ENCODE measurements at places on chromosomes 5 and 9.

GRCh38 chr5:59640411-59640810 lies 253.1 kb downstream of the PDE4D start:
- no peak overlapping the region for H3K4me3 ChIP-seq
- H3K27me3 ChIP-seq: no peaks in the 10 kb centered on the region
- no peaks in the 10 kb centered on the region for H3K4me1 ChIP-seq

DNA sequence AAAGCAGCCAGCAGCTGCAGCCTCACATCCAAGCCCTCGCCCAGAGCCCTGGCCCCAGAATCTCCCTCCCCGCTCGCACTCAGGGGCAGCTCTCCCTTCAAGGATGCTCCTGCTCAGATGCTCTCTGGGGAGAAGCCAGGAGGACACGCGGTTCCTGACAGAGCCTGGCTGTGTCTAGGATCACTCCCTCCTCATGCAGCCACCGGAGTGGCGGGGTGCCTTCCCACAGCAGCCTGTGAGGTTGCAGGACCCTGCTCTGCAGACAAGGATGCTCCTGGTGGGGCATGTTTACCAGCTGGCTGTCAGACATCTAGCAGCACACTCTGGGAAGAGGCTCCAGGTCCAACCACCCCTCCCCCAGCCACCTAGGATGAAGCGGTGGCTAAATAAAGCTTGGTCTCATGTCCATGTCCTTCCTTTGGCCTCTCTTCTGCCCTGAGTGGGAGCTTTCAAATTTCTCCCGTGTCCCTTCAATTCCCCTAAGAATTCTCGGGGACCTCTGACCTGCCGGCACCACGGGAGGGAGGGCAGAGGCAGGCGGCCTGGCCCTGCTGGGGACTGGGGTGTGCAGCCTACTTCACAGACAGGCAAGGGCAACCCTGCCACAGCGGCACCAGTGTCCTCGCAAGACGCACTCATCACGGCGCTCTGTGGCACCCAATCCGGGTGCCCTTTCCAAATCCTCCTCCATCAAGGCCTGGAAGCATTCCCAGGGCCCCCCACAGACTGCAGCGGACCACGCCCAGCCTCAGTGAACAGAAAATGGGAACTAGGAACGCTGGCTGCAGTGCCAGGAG lies 88.3 kb upstream of the SARDH start:
- H3K27me3 ChIP-seq: no peaks in the 10 kb centered on the region
- H3K27ac ChIP-seq: no peak overlapping the region
- H3K36me3 ChIP-seq: no peaks in the 10 kb centered on the region
- no peak for DNase-seq
- no peaks in the 10 kb centered on the region for H3K4me1 ChIP-seq

- no peak overlapping the region for H3K4me3 ChIP-seq
- no peak for DNase-seq
- H3K4me1 ChIP-seq: no peaks in the 10 kb centered on the region
- no peaks in the 10 kb centered on the region for H3K27me3 ChIP-seq
- H3K27ac ChIP-seq: no peak overlapping the region
Measured at GRCh38 chr9:119033596-119033995, 335.6 kb downstream of the BRINP1 start.

GRCh38 chr5:62082370-62082801 lies 223.6 kb upstream of the KIF2A start:
- peaks cover 11% of the 10 kb centered on the region for H3K27me3 ChIP-seq
- no peak overlapping the region for H3K27ac ChIP-seq
- H3K4me3 ChIP-seq: no peak overlapping the region
- no peak for DNase-seq

DNA sequence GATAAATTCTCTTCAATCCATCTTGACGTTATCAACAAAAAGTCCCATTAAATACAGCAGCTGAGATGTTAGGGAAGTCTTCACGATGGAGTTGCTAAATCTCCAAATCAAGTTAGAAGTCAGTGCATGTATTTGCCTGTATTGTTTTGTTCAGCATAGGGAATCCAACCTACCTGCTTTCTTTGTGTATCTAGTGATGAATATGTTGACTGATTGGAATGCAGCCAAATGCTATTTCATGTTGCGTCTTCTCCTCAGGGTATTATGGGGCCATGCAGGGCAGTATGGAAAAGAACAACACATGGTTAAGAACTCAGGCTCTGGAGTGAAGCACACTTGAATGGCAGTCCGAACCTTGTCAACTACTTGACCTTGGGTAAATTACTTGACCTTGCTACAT lies 529.5 kb upstream of the ZNF462 start:
- no peak overlapping the region for H3K4me3 ChIP-seq
- H3K27me3 ChIP-seq: no peaks in the 10 kb centered on the region
- DNase-seq: no peak

DNA sequence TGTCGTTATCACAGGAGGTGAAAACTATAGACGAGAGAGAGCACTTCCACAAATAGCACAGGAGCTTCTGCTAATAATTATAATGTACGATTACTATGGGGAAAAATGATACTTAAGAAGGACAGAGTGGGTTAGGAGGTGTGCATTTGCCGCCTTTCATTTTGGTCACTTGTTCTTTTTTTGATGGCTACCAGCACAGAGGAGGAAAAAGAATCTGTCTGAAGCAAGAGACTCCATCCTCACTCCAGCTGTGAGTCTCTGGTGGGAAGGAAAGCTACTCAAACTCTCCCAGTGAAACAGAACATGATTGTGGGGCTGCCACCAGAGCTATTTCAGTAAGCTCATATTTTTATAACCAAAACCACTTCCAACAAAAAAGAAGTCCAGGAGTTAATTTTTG lies 270.4 kb upstream of the TMEM161B start:
- H3K27me3 ChIP-seq: no peaks in the 10 kb centered on the region
- no peaks in the 10 kb centered on the region for H3K36me3 ChIP-seq
- H3K4me1 ChIP-seq: no peaks in the 10 kb centered on the region
- H3K27ac ChIP-seq: no peak overlapping the region
- no peak overlapping the region for H3K4me3 ChIP-seq

GRCh38 chr9:3014178-3014577 lies 170.3 kb upstream of the PUM3 start:
- H3K4me3 ChIP-seq: no peak overlapping the region
- no peaks in the 10 kb centered on the region for H3K27me3 ChIP-seq
- H3K36me3 ChIP-seq: no peaks in the 10 kb centered on the region
- no peak for DNase-seq
- H3K4me1 ChIP-seq: no peaks in the 10 kb centered on the region
- no peak overlapping the region for H3K27ac ChIP-seq

DNA sequence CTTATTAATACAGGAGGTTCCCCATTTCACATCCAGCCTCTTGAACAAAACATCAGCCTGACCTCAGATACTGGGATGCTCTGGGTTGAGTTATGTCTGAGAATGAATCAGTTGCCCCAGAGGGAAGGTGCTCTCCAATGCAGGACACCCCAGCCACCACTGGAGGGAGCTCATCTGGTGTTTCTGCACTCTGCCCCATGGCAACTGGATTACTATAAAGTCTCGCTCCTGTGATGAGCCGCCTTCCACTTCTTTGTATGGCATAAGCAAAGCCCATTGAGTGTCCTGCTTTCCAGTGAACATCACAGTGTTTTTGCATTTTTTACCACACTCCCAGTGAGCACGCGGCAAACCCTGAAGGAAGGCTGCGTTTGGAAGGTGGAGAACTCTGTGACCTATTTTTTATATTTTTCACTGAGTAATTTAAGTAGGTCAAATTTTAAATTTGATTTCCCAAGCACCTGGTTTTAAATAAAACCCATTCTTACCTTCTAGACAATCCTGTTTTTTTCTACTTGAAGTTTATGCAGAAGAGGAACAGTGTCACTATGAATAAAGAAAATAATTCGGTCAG lies 176.9 kb upstream of the WWC1 start:
- H3K27ac ChIP-seq: no peak overlapping the region
- H3K36me3 ChIP-seq: no peaks in the 10 kb centered on the region
- H3K4me1 ChIP-seq: no peaks in the 10 kb centered on the region
- peak; percentile 41 for DNase-seq

DNA sequence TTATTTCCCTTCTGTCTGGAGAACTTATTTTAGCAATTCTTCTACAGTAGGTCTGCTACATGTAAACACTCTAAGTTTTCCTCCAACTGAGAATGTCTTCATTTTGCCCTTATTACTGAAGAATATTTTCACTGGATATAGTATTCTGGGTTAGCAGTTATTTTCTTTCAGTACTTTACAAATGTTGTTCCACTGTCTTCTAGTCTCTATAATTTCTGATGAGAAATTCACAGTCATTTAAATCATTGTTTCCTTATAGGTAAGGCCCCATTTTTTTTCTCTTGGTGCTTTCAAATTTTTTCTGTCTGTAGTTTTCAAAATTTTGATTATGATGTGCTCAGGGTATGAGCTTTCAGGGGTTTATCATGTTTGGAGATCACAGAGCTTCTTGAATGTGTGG lies 30.8 kb downstream of the MGAT1 start:
- no peak for DNase-seq
- H3K4me3 ChIP-seq: no peak overlapping the region
- no peak overlapping the region for H3K27ac ChIP-seq
- no peaks in the 10 kb centered on the region for H3K27me3 ChIP-seq

DNA sequence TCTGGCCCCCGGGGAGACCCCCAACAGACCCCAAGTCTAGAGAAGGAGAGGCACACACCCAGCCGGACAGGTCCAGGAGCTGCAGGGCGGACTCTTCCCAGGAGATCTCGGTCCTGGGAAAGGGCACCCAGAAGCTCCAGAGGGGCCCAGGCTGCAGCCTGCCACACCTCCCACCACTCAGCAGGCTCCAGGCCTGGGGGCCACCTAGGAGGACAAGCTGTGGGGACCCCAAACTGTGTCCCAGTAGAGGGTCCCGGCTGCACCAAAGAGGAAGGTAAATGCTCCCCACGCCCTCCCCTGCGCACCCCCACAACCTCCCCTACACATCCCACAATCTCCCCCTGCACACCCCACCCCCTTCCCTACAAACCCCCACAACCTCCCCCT lies 48.5 kb downstream of the PLEKHG4B start:
- no peaks in the 10 kb centered on the region for H3K4me1 ChIP-seq
- no peak for DNase-seq
- H3K4me3 ChIP-seq: no peak overlapping the region
- no peak overlapping the region for H3K27ac ChIP-seq
- no peaks in the 10 kb centered on the region for H3K36me3 ChIP-seq
- no peaks in the 10 kb centered on the region for H3K27me3 ChIP-seq

DNA sequence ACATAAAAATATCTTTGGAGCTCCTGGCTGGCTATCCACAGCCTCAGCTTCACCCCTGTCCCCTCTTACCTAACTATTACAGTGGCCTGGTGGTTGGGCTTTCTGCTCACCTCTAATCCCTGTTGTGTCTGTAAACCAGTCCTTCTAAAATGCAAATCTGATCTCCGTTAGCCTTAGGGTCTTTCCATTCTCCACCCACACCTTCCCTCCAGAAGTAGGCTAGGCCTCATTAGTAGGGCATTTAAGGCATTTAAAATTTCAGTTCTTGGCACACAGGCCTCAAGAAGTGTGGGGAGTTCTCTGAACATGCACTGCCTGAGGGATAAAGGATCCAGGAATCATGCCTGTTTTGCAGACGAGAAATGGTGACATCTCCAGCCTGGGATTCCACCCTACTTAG lies 26.4 kb upstream of the STC2 start:
- H3K36me3 ChIP-seq: no peaks in the 10 kb centered on the region
- H3K4me3 ChIP-seq: no peak overlapping the region
- no peak overlapping the region for H3K27ac ChIP-seq
- no peak for DNase-seq
- peaks cover 26% of the 10 kb centered on the region for H3K27me3 ChIP-seq

- H3K36me3 ChIP-seq: peaks cover 3% of the 10 kb centered on the region
- H3K27ac ChIP-seq: no peak overlapping the region
- peaks cover 11% of the 10 kb centered on the region for H3K4me1 ChIP-seq
- no peak overlapping the region for H3K4me3 ChIP-seq
- no peak for DNase-seq
- peaks cover 8% of the 10 kb centered on the region for H3K27me3 ChIP-seq
Measured at GRCh38 chr5:134521841-134522240, 3.6 kb upstream of the JADE2 start.

- peak overlapping the region; percentile 61 for H3K4me3 ChIP-seq
- DNase-seq: peak; percentile 70
- H3K27me3 ChIP-seq: no peaks in the 10 kb centered on the region
- no peaks in the 10 kb centered on the region for H3K36me3 ChIP-seq
- peaks cover 47% of the 10 kb centered on the region for H3K4me1 ChIP-seq
Measured at GRCh38 chr5:160438316-160439204, 16.9 kb downstream of the PTTG1 start.

DNA sequence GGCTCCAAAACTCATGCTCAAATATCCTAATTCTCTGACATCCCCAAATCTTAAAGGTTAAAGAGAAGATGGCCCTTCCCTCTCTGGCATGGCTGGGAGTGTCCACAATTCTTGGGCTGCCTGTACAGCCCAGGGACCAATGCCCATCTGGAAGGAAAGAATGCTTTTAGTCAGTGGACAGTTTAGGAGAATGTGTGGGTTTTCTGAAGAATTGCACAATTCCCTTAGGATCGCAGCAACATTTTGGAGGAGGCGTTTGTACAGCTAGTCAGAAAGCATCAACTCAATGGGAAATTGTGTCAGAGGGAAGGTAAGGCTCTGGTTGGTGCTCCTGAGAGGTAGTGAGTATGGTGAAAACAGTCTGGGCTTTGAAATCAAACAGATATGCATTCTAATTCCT lies 15.0 kb downstream of the FAM193B start:
- H3K27me3 ChIP-seq: no peaks in the 10 kb centered on the region
- DNase-seq: no peak
- peaks cover 84% of the 10 kb centered on the region for H3K36me3 ChIP-seq
- H3K27ac ChIP-seq: no peak overlapping the region
- H3K4me3 ChIP-seq: no peak overlapping the region

DNA sequence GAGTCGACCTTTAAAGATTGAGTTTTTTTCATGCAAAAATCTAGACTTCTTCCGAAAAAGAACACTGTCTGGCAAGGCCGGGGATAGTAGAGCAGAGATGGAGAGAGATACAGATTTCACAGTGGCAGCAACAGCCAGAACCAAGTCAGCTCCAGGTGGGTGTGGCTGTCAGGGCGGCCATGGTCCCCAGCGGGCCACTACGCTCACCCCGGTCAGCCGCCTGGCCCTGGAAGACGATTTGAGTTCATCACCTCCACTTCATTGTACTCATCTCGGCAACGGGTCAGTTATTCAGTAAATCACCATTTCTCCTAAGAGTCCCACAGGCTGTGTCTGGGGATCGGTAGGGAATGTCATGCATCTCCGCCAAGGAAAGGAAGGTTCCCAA lies 53.0 kb downstream of the ZNF354C start:
- H3K27me3 ChIP-seq: peaks cover 3% of the 10 kb centered on the region
- H3K4me1 ChIP-seq: no peaks in the 10 kb centered on the region
- H3K27ac ChIP-seq: no peak overlapping the region

GRCh38 chr5:129653057-129653375 lies 94.9 kb upstream of the MINAR2 start:
- no peaks in the 10 kb centered on the region for H3K36me3 ChIP-seq
- H3K4me1 ChIP-seq: no peaks in the 10 kb centered on the region
- no peak for DNase-seq

- no peaks in the 10 kb centered on the region for H3K36me3 ChIP-seq
- no peak overlapping the region for H3K27ac ChIP-seq
- no peaks in the 10 kb centered on the region for H3K4me1 ChIP-seq
- peaks cover 5% of the 10 kb centered on the region for H3K27me3 ChIP-seq
- DNase-seq: no peak
Measured at GRCh38 chr9:88980740-88981203, 10.5 kb upstream of the S1PR3 start.

Measured in DND-41 (cell line).